ENCODE measurements at places on chromosomes 12 and 14. TPM values are rescaled to one million over a fixed set of nuclear protein-coding genes. Genes with fewer than 3 reads are reported as not detected.

DNA sequence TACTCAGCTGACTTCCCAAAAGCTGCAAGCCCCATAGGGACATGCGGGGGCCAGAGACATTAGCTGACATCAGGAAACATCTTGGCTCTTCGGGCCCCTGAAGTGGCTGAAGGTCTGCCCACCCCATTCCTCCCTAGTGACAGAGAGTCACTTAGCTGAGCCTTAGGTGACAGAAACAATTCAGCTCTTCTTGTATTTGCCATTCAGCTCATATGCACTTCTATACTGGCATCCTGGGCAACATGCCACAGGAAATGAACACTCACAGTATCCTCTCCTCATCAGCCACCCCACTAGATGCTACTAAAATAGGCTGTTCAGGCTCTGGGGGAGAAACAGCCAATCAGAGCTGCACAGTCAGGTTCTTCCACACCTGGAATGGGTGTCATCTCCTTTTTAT, 3.4 kb downstream of the DCTN2 start:
- H3K27me3 ChIP-seq = no peaks in the 10 kb centered on the region
- H3K36me3 ChIP-seq = no peaks in the 10 kb centered on the region

GRCh38 chr12:88111074-88111652, 30.7 kb downstream of the CEP290 start:
- no peaks in the 10 kb centered on the region for H3K27me3 ChIP-seq
- no peak for DNase-seq
- peaks cover 2% of the 10 kb centered on the region for H3K4me1 ChIP-seq
- H3K4me3 ChIP-seq = no peak overlapping the region

Gene LRP1-AS
- total RNA-seq = not detected

DNA sequence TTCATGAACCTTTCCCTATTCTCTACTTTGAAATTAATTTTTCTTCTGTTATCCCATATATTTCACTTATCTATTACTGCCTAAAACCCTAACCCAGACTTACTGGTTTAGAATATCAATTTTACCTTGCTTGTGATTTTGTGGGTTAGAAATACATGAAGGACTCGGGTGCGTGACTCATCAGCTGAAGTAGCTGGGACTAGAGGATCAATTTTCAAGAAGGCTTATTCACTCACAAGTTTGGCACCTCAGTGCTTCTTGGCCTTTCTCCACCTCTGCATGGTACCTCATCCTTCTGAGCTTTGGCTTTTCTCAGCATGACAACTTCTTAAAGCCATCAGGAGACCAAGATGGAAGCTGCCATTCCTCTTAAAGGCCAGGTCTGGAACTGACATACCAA, 57.8 kb downstream of the TMEM117 start:
- H3K4me1 ChIP-seq = peaks cover 3% of the 10 kb centered on the region
- H3K36me3 ChIP-seq = no peaks in the 10 kb centered on the region
- H3K27ac ChIP-seq = no peak overlapping the region
- H3K4me3 ChIP-seq = no peak overlapping the region
- no peaks in the 10 kb centered on the region for H3K27me3 ChIP-seq

- H3K4me1 ChIP-seq = no peaks in the 10 kb centered on the region
- H3K36me3 ChIP-seq = no peaks in the 10 kb centered on the region
- H3K27me3 ChIP-seq = no peaks in the 10 kb centered on the region
Measured at GRCh38 chr12:41745593-41745992, 399.1 kb downstream of the GXYLT1 start.

GRCh38 chr12:45928309-45928708, 62.1 kb downstream of the SCAF11 start:
- no peak overlapping the region for H3K4me3 ChIP-seq
- peaks cover 9% of the 10 kb centered on the region for H3K4me1 ChIP-seq
- H3K27ac ChIP-seq = peak overlapping the region; percentile 27
- peaks cover 19% of the 10 kb centered on the region for H3K36me3 ChIP-seq

- H3K4me3 ChIP-seq = no peak overlapping the region
- H3K4me1 ChIP-seq = no peaks in the 10 kb centered on the region
- no peak for DNase-seq
- no peak overlapping the region for H3K27ac ChIP-seq
- H3K36me3 ChIP-seq = peaks cover 2% of the 10 kb centered on the region
Measured at GRCh38 chr14:32602699-32603098, 273.6 kb downstream of the AKAP6 start.

Gene CLEC4A
- total RNA-seq = 2.7 TPM

DNA sequence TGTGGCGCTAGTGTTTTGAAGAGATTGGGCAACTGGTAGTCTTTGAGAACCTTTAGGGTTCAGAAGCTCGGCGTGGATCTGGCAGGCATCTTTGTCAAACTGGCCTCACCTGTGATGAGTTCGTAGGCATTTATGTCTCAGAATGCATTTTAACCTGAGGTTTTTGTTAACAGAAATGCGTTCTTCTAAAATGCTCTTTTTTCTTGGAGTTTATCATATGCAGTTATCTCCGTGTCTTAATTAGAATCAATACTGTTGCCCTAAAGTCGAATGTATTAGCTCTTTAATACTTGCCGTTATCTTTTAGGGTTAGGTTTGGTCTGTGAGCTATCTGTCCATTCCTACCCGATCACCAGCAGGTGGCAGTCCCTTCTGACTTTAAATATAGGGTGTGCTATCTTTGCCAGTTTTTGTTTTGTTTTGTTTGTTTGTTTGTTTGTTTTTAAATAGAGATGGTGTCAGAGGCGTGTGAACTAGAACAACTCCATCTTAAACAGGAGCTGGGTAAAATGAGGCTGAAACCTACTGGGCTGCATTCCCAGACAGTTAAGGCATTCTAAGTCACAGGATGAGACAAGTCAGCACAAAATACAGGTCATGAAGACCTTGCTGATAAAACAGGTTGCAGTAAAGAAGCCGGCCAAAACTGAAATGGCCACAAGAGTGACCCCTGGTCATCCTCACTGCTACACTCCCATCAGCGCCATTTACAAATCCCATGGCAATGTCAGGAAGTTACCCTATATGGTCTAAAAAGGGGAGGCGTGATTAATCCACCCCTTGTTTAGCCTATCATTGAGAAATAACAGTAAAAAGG, 1.4 kb downstream of the ATF1 start:
- peak overlapping the region; percentile 97 for H3K27ac ChIP-seq
- H3K4me1 ChIP-seq = peaks cover 25% of the 10 kb centered on the region
- no peaks in the 10 kb centered on the region for H3K36me3 ChIP-seq
- H3K27me3 ChIP-seq = no peaks in the 10 kb centered on the region
- H3K4me3 ChIP-seq = peak overlapping the region; percentile 94
- DNase-seq = peak; percentile 25

- H3K36me3 ChIP-seq = no peaks in the 10 kb centered on the region
- H3K4me1 ChIP-seq = no peaks in the 10 kb centered on the region
- no peak overlapping the region for H3K4me3 ChIP-seq
- no peak overlapping the region for H3K27ac ChIP-seq
Measured at GRCh38 chr12:24175284-24175683, 225.8 kb upstream of the SOX5 start.

DNA sequence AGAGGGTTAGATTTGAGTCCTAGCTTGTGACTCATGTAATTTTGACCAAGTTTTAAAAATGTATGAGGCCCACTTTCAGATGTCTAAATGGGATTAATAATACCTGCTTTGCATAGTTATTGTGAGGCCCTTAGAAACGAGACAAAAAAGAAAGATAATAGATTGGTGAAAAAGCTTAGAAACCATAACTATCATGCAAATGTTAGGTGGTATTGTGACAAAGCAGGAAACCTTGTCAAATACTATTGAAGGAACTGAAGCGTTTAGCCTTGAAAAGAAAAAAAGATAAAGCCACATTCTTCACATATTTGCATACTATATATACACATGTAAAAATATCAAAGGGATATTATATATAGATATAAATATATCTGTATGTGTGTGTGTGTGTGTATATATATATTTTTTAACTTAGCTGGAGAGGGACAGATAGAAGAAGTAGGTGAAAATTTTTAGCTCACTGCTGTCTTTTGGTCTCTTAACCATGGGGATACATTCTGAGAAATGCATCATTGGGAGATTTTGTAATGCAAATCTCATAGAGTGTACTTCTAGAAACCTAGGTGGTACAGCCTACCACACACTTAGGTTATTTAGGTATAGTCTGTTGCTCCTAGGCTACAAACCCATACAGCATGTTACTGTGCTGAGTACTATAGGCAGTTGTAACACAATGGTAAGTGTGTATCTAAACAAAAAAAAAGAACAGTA, 270.3 kb downstream of the CCDC91 start:
- no peaks in the 10 kb centered on the region for H3K4me1 ChIP-seq
- H3K36me3 ChIP-seq = peaks cover 9% of the 10 kb centered on the region
- no peak overlapping the region for H3K4me3 ChIP-seq
- no peak for DNase-seq
- H3K27me3 ChIP-seq = no peaks in the 10 kb centered on the region
- no peak overlapping the region for H3K27ac ChIP-seq

- H3K4me1 ChIP-seq = no peaks in the 10 kb centered on the region
- no peak overlapping the region for H3K27ac ChIP-seq
- H3K36me3 ChIP-seq = no peaks in the 10 kb centered on the region
- H3K4me3 ChIP-seq = no peak overlapping the region
- DNase-seq = no peak
Measured at GRCh38 chr14:95395098-95395737, 75.5 kb upstream of the CLMN start.

GRCh38 chr12:3222979-3223378, 145.8 kb downstream of the TSPAN9 start:
- H3K27ac ChIP-seq = no peak overlapping the region
- peaks cover 11% of the 10 kb centered on the region for H3K4me1 ChIP-seq
- H3K4me3 ChIP-seq = no peak overlapping the region
- H3K27me3 ChIP-seq = peaks cover 29% of the 10 kb centered on the region
- DNase-seq = no peak

- peak within 1 kb of the TSS; percentile 89 for H3K27ac ChIP-seq
- H3K36me3 ChIP-seq = no peaks in the 10 kb centered on the region
- DNase-seq = no peak
- H3K4me3 ChIP-seq = peak within 1 kb of the TSS; percentile 90
Measured at GRCh38 chr14:104794993-104795780, at the start of gene AKT1. Gene AKT1 (minus strand): TSS chr14:104795748. CDS start chr14:104792643, 3,105 bp downstream.

DNA sequence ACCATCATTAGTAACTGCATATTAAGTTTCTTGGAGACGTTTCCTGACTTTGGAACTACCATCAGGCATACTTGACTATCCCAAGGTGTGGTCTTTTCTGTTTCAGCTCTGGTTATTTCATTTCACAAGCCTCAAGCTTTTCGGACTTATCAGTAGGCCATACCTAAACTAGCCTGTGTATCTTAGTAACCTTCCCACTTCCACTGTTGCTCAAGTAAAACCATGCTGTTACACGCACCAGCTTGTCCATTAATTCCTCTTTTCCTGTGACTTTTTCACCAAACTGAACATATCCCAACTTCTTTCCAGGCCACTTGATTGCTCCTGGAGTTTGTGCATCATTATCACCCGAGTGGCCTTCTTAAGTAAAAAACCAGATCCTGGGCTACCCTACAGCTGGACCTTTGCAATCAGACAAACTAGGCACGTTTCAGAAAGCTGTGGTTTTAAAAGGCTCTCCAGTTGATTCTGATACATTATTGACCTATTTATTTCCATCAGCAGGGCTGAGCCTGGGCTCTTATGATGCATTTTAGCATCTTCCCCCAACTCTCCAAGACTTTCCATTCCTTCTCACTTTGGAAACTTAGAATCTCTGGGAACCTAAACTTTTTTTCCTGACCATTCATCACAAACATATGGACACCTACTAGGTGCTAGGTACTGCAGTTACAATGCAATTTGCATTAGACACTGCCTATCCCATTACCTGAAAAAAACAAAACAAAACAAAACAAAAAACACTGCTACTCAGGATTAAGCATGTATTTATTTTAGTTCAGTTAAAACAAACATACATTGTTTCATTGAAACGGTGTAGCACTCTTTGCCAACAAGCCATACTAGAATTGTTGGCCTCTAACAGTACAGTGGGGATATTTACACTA, 14.9 kb downstream of the SLC38A2 start:
- H3K27me3 ChIP-seq = no peaks in the 10 kb centered on the region
- H3K36me3 ChIP-seq = no peaks in the 10 kb centered on the region
- no peak overlapping the region for H3K27ac ChIP-seq
- no peak for DNase-seq
- no peak overlapping the region for H3K4me3 ChIP-seq

Gene RPL10L
- total RNA-seq = not detected

GRCh38 chr12:121676190-121676589, 6.7 kb upstream of the MORN3 start:
- peak overlapping the region; percentile 90 for H3K27ac ChIP-seq
- DNase-seq = no peak
- peaks cover 20% of the 10 kb centered on the region for H3K4me1 ChIP-seq
- H3K4me3 ChIP-seq = peak overlapping the region; percentile 5
- no peaks in the 10 kb centered on the region for H3K27me3 ChIP-seq
- no peaks in the 10 kb centered on the region for H3K36me3 ChIP-seq

DNA sequence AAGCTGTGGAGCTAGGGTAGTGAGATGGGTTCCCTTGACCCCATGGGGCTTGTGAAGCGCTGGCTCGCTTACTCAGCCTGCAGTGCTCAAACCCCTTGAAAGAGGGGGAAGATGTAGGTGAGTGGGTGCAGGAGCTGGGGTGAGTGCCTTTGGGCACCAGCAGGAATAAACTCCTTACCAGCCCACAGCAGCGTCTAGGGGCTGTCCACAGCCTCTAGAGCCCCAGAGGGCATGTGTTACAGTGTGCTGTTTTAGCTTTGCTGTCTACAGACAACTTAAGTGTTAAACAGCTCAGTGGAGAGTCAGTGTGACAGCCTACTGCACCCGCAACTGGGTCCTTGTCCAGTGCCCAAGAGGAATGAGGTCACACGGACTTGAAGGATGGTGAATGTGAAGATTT, 48.0 kb downstream of the TSPAN8 start:
- H3K4me3 ChIP-seq = no peak overlapping the region
- H3K27me3 ChIP-seq = no peaks in the 10 kb centered on the region
- no peak overlapping the region for H3K27ac ChIP-seq
- no peak for DNase-seq
- H3K4me1 ChIP-seq = no peaks in the 10 kb centered on the region
- H3K36me3 ChIP-seq = no peaks in the 10 kb centered on the region

Gene TMCC3
- total RNA-seq = 1.5 TPM

DNA sequence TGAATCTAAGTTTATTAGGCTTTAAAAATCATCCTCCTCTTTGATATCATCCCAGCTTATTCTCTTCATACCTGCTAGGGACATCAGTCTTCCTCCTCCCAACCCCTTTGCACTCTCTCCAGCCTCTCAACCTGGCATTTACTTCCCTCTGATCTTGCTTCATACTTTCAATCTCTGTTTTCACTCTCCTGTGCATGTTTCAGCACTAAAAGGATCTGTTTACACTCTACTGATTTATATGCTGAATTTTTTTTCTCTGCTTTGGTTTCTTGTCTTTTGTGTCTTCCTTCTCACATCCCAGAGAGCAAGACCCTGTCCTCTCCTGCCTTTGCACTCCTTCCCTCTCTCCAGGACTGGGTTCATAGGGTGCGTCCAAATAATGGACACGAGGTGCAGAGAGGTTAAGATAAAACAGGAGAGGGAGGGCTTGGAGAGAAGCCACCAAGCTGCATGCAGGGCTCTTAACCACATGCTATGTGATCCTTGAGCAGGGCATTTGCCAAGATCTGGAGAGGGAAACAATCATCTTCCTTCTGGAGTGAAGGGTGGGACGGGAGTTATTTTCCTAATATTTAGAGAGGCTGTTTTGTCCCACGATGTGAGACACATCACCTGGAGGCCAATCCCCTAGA, 3.0 kb upstream of the CISTR start:
- peaks cover 36% of the 10 kb centered on the region for H3K27me3 ChIP-seq
- peaks cover 12% of the 10 kb centered on the region for H3K4me1 ChIP-seq
- no peak overlapping the region for H3K27ac ChIP-seq
- H3K36me3 ChIP-seq = peaks cover 7% of the 10 kb centered on the region

Gene PPFIA2
- total RNA-seq = not detected

Gene LRP10
- total RNA-seq = 84.5 TPM

- H3K4me3 ChIP-seq = no peak overlapping the region
- H3K36me3 ChIP-seq = peaks cover 2% of the 10 kb centered on the region
- no peak overlapping the region for H3K27ac ChIP-seq
- H3K27me3 ChIP-seq = no peaks in the 10 kb centered on the region
Measured at GRCh38 chr12:109112720-109113465, 3.5 kb upstream of the ACACB start.
